ENCODE measurements at places on chromosomes 16 and 17. TPM values are rescaled to one million over a fixed set of nuclear protein-coding genes. Genes with fewer than 3 reads are reported as not detected.

DNA sequence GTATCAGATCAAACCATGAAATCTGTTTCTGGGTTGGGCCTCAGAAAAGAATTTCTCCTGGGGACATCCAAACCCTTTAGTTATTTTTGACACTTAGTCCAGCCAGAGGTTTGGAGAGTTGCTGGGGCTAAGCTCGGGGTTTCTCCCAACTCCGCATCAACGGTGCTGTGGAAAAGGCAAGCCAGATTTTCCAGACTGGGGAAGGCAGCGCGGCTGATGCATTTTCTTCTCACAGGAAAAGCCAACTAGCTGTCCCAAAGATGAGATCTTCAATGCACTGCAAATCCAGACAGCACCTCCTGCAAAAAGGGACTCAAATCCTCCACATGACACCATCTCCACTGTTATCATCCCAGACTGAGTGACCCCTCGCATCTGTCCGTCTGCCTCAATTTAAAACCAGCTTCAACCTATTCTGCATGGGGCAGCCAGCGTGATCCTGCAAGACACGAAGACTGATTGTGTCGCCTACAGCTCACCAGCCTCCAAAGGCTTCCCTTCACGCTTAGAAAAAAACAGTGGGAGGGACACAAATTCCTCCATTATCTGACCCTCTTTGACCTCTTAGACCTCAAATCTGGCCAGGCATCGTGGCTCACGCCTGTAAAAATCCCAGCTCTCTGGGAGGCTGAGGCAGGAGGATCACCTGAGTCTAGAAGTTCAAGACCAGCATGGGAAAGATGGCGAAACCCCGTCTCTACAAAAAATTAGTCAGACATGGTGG, 62.0 kb downstream of the GAS7 start:
- no peak for DNase-seq

GRCh38 chr16:84387021-84387420, 18.7 kb downstream of the ATP2C2 start:
- DNase-seq = no peak

Gene TMEM107
- polyA plus RNA-seq = 19.2 TPM

Gene CHST6
- polyA plus RNA-seq = 0.38 TPM

Gene IGF2BP1
- polyA plus RNA-seq = 38.0 TPM

Gene TNP2
- polyA plus RNA-seq = not detected

All from A549 (cell line).